NCI-H1436 treated with DMSO at 0.1 percent for 48 hours (cell line): ENCODE measurements at places on chromosomes 3 and 15.

DNA sequence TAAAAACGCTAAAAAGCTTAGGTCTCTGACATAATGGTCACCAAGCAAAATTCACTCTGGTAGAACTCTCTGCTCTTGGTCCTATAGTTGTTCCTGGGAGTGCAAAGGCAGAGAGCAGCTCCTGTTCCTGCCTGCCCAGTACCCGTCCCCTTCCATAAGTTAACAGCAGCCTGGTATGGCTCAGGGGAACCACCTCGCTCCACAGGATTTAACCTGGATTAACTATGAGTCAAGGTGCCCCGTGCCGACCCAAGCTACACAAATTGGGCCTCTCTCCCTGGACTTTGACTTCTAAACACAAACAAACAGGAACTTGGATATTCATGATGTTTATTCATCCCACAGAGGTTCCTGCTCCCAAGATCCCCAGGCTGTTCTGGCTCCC lies 32.1 kb downstream of the SCAP start:
- DNase-seq = no peak

DNA sequence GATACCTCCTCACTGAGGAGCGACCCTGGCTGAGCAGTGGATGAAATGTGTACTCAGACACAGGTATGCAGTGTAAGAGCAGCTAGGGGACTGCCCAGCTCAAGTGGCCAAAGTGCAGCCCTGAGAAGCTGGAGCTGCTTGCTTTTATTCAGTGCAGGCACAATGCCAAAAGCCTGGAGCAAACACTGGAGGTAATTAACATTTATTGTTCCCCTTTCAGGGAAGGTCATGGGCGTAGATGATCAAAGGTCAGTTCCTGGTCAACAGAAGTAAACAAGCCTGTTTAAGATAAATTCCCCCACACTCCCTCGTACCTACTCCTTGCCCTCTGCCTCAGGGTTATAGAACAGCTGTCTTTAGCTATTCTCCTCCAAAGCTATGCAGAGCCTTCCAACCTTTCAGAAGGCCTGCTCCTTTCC lies 17.5 kb downstream of the PLA2G4F start:
- no peak for DNase-seq

DNA sequence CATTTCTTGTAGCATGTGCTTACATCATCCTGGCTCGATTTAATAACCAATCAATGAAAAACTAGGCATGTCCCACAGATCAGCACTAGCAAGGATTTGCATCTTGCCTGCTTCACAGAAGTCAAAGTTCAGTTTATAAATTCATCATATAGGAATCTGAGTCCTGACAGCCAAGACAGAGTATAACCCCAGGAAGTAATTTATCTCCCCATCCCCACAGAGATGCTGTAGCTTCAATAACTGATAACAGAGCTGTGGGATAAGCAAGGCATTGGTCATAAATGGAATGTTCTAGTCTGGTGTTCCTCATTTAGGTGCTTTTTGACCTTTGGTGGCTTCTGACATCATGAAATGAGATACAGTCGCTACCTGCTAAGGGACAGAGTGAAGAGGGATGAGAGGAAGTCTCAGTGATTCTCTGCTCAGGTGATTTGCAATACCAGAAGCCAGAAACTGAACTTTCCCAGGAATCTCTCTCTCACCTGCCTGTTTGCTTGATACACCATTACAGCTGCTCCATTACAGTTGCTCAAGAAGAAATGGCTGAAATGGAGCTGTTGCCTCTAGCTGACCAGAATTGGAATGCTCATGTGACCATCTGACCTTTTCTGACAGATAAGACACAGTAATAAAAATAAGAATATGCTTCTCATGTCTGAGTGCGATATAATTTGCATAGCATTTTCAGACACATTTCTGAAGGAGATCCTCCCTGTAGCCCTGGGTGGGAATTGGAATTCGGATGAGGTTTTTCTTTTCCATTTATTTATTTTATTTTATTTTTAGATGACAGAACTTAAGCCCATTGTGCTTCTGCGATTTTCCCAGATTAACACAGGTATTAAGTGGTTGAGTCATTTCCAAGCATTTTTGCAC lies 217.1 kb upstream of the KCNMB2 start:
- no peak for DNase-seq

DNA sequence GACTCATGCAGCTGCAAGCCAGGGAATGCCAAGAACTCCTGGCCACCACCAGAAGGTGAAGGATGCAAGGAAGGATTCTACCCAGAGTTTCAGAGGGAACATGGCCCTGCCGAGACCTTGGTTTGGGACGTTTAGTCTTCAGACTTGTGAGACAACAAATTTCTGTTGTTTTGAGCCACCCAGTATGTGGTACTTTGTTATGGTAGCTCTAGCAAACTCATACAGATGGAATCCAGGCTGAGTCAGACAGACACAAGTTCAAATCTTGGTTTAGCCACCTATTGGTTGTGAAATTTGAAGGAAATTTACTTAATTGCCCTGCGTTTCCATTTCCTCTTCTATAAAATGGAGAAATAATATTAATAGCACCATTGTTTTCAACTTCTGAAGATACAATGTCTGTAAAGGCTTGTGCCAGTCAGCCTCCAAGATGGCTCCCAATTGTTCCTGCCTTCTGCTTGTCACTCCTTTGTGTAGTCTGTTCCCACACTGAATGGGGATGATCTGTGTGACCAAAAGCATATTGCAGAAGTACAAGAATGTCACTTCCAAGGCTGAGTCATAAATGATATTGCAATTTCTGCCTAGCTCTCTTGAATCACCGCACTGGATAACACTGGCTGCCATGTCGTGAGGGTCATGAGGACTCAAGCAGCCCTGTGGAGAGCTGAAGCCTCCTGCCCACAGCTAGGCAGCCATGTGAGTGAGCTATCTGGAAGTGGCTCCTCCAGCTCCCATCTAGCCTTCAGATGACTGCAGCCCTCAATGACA lies 223.5 kb upstream of the PROK2 start:
- DNase-seq = no peak

- no peak for DNase-seq
Measured at GRCh38 chr3:27089068-27089467, 280.1 kb downstream of the NEK10 start.

GRCh38 chr3:79380581-79380980 lies 387.2 kb downstream of the ROBO1 start:
- no peak for DNase-seq

DNA sequence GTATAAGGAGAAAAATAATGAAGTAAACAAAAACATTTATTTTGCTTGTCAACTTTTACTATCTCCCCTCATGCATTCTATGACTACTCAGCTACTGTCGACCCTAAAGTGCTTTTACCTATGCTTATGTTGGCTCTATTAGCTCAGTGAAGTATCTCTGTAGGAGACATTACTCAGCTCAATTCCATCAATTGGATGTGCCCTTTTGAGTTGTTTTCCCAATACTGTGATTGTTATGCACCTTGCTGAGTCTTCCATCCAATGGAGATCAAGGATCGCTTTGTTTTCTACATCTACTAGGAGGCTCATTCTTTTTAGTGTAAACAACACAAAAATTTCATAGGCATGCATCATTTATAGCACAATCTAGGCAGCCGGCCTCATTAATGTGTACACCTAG lies 403.8 kb upstream of the ARL6 start:
- DNase-seq = no peak

- no peak for DNase-seq
Measured at GRCh38 chr15:73313861-73314260, 54.9 kb downstream of the HCN4 start.

- no peak for DNase-seq
Measured at GRCh38 chr3:126494204-126494969, 18.7 kb upstream of the ZXDC start.

GRCh38 chr15:61056386-61056785 lies 172.7 kb downstream of the RORA start:
- DNase-seq = no peak
